ENCODE measurements at places on chromosomes 11 and 22.
A peak's percentile ranks its signal among the peaks of the same experiment; 100 is the strongest.

- no peak for DNase-seq
Measured at GRCh38 chr11:65786786-65787636, at the start of gene OVOL1. TSS of gene OVOL1 (plus strand) at chr11:65787063. CDS start at chr11:65787374, 311 bp downstream.

- DNase-seq = no peak
Measured at GRCh38 chr11:120648771-120649170, 137.2 kb downstream of the GRIK4 start.

- no peak for DNase-seq
Measured at GRCh38 chr11:65209711-65210360, 28.1 kb downstream of the CAPN1 start.

GRCh38 chr11:131191606-131192005 is 178.8 kb upstream of the NTM start:
- DNase-seq = no peak

DNA sequence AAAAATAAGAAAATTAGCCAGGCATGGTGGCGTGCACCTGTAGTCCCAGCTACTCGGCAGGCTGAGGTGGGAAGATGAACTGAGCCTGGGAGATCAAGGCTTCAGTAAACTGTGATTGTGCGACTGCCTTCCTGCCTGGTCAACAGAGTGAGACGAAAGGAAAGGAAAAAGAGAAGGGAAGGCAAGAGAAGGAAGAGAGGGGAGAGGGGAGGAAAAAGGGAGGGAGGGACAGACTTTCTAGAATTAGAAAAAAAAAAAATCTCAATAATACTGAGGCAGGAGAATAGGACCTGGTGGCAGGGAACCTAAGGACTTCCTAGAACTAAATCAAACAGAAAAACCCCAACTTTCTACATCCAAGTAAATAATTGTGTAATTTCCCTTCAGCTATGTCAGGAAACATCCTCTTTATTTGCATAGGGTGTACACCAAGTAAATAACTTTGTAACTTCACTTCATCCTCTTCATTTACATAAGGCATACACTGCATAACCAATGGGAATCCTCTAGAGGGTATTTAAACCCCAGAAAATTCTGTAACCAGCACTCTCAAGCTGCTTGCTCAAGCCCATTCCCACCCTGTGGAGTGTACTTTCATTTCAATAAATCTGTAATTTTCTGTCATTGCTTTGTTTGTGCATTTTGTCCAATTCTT is 8.7 kb downstream of the SBF2 start:
- no peak for DNase-seq

GRCh38 chr11:118530683-118531596 is at the start of gene TMEM25:
TSS of gene TMEM25 (plus strand) at chr11:118531192. CDS start at chr11:118531802, 610 bp downstream.
- DNase-seq = peak; percentile 70

- DNase-seq = no peak
Measured at GRCh38 chr22:49010901-49011300, 816.8 kb downstream of the BRD1 start.

GRCh38 chr11:125157953-125158680 is 6.4 kb upstream of the PKNOX2 start:
- no peak for DNase-seq

- no peak for DNase-seq
Measured at GRCh38 chr11:101553891-101554292, 29.9 kb downstream of the TRPC6 start.

- no peak for DNase-seq
Measured at GRCh38 chr11:2992997-2993325, 832 bp upstream of the NAP1L4 start.

DNA sequence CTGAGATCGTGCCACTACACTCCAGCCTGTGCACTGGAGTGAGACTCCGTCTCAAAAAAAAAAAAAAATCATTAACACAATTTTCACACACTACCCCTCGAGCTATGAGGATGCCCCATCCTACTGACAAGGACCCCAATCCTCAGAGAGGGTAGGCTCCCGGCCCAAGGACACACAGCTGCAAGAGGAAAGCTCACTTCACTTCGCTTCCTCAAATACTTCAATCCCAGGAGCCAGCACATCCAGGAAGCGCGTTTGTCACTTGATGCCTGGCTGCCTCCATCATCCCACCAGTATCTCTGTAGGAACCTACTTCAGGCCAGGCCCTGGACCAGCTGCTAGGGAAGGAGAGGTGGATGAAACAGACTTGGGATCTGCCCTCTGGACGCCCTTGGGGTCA is 144.0 kb downstream of the CRYBB2 start:
- no peak for DNase-seq

DNA sequence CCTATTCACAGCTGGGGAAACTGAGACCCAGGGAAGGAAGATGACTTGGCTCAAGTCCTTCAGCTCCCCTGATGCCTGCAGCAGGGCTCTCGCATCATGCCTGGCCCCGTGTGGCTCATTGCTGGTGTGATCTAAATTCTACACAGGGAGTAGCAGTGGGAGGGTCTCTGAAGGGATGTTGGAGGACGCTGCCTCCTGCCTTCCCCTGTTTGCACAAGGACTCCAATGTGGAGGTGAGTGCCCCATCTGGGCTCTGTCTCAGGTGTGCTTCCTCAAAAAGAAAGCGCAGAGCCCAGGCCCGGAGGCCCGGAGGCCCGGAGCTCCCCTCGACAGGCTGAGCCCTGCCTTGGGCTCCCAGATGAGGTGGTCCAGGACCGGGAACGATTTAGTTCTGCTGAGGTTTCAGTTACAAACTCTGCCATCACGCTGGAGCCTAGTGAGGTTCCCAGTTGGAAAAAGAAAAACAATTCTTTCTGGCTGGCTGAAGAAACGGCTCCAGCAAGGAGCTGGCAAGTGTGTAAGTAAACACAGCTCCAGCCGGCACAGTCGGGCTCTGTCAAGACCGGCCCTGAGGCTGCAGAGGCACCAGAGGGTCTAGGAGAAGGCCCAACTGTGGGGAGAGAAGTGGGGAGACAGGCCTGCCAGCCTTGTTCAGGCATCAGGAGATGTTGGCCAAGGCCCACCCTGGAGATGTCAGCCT is 49.8 kb downstream of the NAT10 start:
- DNase-seq = no peak

DNA sequence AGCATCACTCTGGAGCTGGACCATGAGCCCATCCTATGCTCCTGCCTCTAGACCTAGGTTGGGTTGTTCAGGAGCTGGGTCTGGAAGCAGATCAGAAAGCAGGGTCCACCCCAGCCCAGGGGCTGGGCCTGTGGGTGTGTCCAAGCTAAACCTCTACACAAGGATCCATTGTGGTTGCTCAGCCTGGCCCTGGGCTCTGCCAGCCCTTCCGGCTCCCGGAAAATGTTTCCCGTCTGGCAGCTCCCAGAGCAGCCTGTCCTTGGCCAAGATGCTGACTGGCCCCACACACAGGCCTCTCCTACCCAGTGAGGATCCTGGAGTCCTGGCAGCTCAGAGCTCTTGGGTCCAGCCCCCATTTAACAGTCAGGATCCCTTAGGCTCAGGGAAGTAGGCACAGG is 35.3 kb upstream of the FCHSD2 start:
- DNase-seq = no peak

GRCh38 chr11:82521427-82521826 is 212.2 kb downstream of the FAM181B start:
- no peak for DNase-seq

DNA sequence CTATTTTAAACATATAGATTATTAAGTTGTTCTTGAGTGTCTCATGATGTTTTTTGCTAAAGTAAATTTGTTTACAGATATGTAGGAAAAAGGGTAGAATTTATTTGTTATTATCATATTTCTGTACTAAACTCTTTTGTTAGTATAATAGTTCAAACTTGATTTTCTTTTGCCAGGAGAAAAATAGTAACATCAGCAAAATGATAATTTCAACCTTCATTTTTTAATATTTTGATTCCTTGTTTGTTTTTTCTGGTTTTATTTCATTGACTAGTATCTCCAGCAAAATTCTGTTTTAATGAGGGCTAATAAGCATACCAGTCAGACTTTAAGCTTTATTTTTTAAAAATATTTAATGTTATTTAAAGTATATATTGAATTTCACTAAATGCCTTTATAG is 4.0 kb downstream of the OR1S1 start:
- DNase-seq = no peak

GRCh38 chr11:92475819-92476218 is 251.2 kb downstream of the FAT3 start:
- no peak for DNase-seq

- DNase-seq = no peak
Measured at GRCh38 chr11:88535916-88536547, 198.5 kb upstream of the CTSC start.

GRCh38 chr11:44876906-44877305 is 73.8 kb downstream of the TP53I11 start:
- DNase-seq = no peak

DNA sequence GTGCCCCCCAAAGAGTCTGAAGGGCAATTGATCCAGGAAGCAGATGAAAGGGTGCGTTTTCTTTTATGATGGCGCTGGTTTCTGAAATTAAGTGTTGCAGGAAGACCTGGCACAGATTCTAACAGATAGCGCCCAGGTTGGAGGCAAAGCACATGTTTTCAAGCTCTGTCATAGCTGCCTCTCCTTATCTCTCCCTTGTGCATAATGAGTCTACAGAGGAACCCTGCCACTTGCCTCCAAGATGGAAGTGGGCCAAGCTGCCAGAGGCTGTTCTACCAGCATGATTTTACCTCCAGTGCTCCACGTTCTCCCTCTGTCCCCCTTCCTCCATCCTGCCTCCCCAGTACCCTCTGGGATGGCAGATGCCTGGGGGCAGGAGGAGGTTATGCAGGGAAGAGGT is 30.0 kb upstream of the TLCD5 start:
- no peak for DNase-seq

DNA sequence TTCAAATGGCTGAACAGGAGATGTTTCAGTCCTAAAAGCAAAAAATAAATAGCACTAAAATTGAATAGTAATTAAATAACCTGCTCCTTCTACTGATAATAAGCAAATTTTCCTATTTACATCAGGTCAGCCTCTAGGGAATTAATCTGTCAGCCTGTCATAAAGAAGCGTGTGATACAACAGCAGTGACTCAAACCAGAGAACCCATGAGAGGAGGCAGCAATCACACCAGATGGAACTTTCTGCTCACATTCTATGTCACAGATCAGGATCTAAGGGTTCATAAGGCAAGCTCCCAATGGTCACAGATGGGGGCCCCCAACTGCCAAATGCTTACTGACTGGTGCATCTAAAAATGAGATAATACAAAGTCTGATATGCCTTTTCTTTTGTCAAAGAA is 41.1 kb downstream of the RBFOX2 start:
- DNase-seq = no peak
